ENCODE measurements at places on chromosomes 3 and 15. TPM values are rescaled to one million over a fixed set of nuclear protein-coding genes. Genes with fewer than 3 reads are reported as not detected.

Gene CELSR3
- total RNA-seq: 8.8 TPM

Gene CYP8B1
- total RNA-seq: not detected

Gene TRIM59
- total RNA-seq: 34.0 TPM

Gene SEMA6D
- total RNA-seq: not detected

Gene GP9
- total RNA-seq: 3.7 TPM

Gene DHX36
- 121 TPM for total RNA-seq

Gene UBAP1L
- total RNA-seq: 10.1 TPM

DNA sequence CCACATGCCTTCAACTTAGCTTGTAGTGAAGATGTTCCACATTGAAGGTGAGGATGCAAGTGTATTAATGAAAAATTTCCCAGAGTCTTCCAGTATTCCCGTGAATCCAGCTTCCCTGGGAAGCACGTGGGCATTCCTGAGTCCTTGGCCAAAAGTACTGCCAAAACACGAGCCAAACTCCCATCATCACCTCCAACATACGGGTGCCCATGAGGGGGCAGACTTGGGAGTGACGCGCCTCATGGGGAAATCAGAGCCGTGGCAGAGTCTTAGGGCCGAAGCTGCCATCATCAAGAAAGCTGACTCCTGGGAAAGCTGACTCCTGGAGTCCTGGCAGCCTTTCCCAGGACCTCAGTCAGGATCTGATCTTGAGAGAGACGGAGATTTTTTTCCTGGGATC lies 20.1 kb upstream of the TM2D3 start:
- H3K27ac ChIP-seq: no peak overlapping the region
- no peaks in the 10 kb centered on the region for H3K27me3 ChIP-seq
- no peaks in the 10 kb centered on the region for H3K4me1 ChIP-seq
- no peak overlapping the region for H3K4me3 ChIP-seq

GRCh38 chr3:109532257-109533216 lies 195.2 kb upstream of the DPPA4 start:
- no peaks in the 10 kb centered on the region for H3K27me3 ChIP-seq
- no peak overlapping the region for H3K27ac ChIP-seq

DNA sequence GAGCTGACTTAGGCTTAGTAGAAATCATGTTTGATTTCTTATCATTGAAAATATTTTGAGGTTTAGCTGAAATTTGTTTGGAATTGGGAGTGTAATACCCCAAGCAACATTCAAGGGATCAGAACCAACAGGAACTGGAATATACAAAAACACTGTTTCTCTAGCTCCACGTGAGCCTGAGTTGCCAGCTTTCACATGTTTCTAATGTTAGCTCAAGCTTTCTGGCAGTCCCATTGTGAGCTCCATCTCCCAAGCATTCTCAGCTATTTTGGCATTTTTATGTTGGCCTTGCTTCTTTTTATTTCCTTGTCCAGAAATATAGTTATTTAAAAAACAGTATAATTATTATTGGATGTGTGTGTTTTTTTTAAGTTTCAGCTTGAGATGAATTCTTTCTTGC lies 427.1 kb upstream of the DPH6 start:
- no peak overlapping the region for H3K27ac ChIP-seq
- no peaks in the 10 kb centered on the region for H3K4me1 ChIP-seq
- H3K27me3 ChIP-seq: no peaks in the 10 kb centered on the region
- no peak overlapping the region for H3K4me3 ChIP-seq
- DNase-seq: no peak

DNA sequence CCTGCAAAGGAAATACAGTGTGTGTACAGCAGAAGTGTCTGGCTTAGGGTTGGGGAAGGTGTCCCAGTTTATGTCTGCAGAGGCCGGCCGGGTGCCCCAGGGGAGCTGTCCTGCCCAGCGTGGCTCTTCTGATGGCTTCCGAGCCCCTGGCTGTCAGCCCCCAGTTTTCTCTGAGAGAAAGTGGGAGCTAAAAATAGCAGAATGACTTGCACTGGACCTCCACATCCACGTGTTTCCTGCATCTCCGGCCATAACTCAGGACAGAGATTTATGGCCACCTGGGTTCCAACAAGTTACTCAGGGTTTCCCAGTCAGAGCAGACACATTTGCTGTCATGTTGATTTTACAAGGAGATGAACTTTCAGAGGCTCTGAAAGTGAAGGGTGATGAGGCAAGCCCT lies 192.0 kb downstream of the ATP10A start:
- DNase-seq: no peak
- H3K36me3 ChIP-seq: no peaks in the 10 kb centered on the region
- no peak overlapping the region for H3K4me3 ChIP-seq
- no peak overlapping the region for H3K27ac ChIP-seq
- peaks cover 4% of the 10 kb centered on the region for H3K27me3 ChIP-seq

DNA sequence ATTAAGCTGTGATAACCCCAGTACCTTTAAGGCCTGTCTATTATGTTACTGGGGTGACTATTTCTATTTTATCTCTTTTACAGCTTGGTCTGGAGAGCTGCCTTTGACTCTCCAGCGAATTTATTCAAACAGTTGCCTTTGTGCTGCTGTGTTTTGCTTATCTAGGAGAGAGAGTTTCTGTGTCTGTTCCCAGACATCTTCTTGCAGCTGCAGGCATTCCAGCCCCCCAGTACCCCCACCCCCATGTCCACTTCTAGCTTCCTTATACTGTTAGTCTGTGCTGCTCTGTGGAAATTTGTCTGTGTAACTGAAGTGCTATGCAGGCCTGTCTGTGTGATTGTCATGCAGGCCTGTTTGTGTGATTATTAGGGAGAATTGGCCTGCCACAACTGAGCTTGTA lies 713.7 kb upstream of the SEMA6D start:
- H3K4me1 ChIP-seq: no peaks in the 10 kb centered on the region
- H3K27me3 ChIP-seq: no peaks in the 10 kb centered on the region
- DNase-seq: no peak

DNA sequence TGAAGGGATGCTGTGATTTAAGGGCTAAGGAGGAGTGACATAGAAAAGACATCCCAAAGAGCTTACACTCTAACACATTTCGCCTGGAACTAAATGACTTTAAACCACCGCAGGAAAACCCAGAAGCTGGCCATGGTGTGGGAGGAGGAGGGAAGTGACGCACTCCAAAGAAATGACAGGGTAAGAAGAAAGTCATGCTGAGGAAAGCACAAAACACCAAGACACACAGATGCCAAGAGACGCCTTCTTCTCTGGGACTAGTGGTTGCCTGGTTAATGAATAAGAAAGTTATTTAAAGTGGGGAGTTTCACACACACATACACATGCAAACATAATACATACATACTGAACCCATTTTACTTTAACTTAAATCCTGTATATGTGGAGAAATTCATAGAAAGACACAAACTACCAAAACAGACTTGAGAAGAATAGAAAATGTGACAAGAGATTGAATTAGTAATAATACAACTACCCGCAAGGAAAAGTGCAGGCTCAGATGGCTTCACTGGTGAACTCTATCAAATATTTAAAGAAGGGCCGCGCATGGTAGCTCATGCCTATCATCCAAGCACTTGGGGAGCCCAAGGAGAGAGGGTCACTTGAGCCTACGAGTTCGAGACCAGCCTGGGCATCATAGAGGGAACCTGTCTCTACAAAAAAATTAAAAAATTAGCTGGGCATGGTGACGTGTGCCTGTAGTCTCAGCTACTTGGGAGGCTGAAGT lies 125.5 kb downstream of the NSMCE3 start:
- no peak overlapping the region for H3K4me3 ChIP-seq
- no peaks in the 10 kb centered on the region for H3K27me3 ChIP-seq

GRCh38 chr3:73508330-73508954 lies 116.3 kb downstream of the PDZRN3 start:
- DNase-seq: peak; percentile 19
- no peak overlapping the region for H3K4me3 ChIP-seq
- H3K36me3 ChIP-seq: no peaks in the 10 kb centered on the region
- no peaks in the 10 kb centered on the region for H3K4me1 ChIP-seq
- H3K27me3 ChIP-seq: no peaks in the 10 kb centered on the region
- H3K27ac ChIP-seq: no peak overlapping the region

DNA sequence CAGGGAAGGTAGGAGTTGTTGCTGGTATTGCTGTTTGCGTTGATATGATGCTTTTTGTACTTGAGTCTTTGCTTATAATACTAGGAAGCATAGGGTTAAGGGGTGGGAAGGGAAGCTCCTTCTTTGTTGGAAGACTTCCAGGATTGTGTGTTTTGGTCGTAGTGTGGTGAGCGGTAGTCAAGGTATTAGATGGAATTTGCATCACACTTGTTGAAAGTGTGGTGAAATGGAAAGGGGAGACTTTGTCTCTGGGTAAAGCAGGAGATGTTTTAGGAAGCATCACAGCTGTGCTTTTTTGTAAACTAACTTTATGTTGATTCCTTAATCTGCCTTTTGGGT lies 14.9 kb downstream of the IGSF10 start:
- no peak for DNase-seq
- no peaks in the 10 kb centered on the region for H3K36me3 ChIP-seq
- no peak overlapping the region for H3K4me3 ChIP-seq

GRCh38 chr15:85335193-85335942 lies 45.0 kb upstream of the AKAP13 start:
- H3K4me1 ChIP-seq: peaks cover 17% of the 10 kb centered on the region
- H3K27ac ChIP-seq: no peak overlapping the region
- no peaks in the 10 kb centered on the region for H3K27me3 ChIP-seq
- H3K36me3 ChIP-seq: no peaks in the 10 kb centered on the region
- no peak overlapping the region for H3K4me3 ChIP-seq

DNA sequence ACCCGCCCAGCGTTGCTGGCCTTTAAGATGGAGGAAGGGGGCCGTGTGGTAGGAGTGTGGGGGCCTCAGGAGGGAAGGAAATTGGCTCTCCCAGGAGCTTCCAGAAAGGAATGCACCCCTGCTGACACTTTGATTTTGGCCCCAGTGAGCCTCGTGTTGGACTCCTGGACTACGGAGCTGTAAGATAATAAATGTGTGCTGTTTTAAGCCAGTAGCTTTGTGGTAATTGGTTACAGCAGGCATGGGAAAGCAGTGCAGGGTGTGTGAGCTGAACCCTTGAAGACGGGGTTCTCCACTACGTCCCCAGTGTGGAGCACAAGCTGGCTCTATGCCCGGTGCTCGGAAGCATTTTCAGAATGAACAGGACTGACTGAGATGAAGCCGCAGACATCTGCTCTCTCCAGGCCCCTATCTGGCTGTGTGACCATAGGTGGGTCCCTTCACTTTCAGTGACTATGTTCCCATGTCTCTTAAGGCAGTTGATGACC lies 22.9 kb upstream of the CGNL1 start:
- peaks cover 3% of the 10 kb centered on the region for H3K27me3 ChIP-seq
- DNase-seq: no peak
- H3K36me3 ChIP-seq: no peaks in the 10 kb centered on the region
- no peaks in the 10 kb centered on the region for H3K4me1 ChIP-seq
- H3K4me3 ChIP-seq: no peak overlapping the region

- no peak overlapping the region for H3K4me3 ChIP-seq
- H3K27me3 ChIP-seq: no peaks in the 10 kb centered on the region
- no peaks in the 10 kb centered on the region for H3K4me1 ChIP-seq
- H3K27ac ChIP-seq: no peak overlapping the region
- peaks cover 16% of the 10 kb centered on the region for H3K36me3 ChIP-seq
Measured at GRCh38 chr15:99361545-99362185, 110.4 kb downstream of the LRRC28 start.

DNA sequence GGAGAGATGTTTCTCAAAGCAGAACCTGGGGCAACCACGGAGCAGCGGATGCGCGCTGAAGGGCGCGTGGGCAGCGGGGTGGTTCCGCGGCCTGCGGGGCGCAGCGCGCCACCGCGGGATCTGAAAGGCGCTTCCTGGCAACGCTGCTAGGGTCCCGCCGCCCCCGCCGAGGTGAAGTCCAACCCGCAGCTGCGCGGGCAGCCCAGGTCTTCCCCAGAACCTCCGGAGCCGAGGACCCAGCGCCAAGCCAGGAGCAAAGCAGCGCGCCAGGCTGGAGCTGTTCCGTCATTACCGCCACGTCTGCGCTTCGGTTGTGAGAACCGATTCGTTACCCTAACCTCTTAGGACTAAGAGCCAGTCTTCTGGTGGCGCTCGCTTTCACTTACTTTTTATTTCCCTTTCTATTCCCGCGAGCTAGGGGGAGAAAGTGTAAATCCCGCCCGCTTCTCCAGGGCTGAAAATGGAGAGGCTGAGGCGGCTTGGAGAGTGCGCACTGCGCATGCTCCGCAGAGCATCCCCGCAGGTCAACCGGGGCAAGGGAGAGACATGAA lies 3.2 kb upstream of the GABRG3 start:
- no peak overlapping the region for H3K27ac ChIP-seq
- no peak for DNase-seq
- no peaks in the 10 kb centered on the region for H3K27me3 ChIP-seq
- H3K4me3 ChIP-seq: no peak overlapping the region
- no peaks in the 10 kb centered on the region for H3K4me1 ChIP-seq
- H3K36me3 ChIP-seq: no peaks in the 10 kb centered on the region

DNA sequence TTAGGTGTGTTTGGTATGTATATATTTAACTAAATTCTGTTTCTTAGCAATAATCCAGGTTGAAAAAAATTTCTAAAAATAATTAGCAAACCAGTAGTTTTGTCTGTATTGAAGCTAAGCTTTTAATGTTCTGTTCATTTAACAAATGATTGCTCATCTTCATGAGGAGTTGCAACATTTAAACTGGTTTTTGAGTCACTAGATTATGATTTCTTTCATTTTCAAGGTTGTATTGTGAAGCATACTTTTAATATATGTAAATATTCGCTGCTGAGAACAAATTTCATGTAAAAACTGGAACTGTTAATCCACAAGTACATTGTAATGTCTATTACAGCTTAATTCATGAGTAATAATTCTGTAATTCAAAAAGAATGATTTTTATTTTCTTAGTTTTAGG lies 192.7 kb downstream of the MBNL1 start:
- no peak overlapping the region for H3K4me3 ChIP-seq
- peaks cover 10% of the 10 kb centered on the region for H3K4me1 ChIP-seq
- peak overlapping the region; percentile 23 for H3K27ac ChIP-seq
- H3K27me3 ChIP-seq: no peaks in the 10 kb centered on the region
- DNase-seq: no peak

Measured in CD4-positive, CD25-positive, alpha-beta regulatory T cell (primary cell).